ENCODE measurements at places on chromosomes 6 and 20.

- DNase-seq, result no peak
Observed at GRCh38 chr6:52189974-52190373, 3.8 kb downstream of the IL17A start.

- DNase-seq, result no peak
Observed at GRCh38 chr6:84263557-84263956, 36.1 kb upstream of the CEP162 start.

GRCh38 chr6:45618259-45618658, 240.5 kb upstream of the SUPT3H start:
- DNase-seq, result no peak

DNA sequence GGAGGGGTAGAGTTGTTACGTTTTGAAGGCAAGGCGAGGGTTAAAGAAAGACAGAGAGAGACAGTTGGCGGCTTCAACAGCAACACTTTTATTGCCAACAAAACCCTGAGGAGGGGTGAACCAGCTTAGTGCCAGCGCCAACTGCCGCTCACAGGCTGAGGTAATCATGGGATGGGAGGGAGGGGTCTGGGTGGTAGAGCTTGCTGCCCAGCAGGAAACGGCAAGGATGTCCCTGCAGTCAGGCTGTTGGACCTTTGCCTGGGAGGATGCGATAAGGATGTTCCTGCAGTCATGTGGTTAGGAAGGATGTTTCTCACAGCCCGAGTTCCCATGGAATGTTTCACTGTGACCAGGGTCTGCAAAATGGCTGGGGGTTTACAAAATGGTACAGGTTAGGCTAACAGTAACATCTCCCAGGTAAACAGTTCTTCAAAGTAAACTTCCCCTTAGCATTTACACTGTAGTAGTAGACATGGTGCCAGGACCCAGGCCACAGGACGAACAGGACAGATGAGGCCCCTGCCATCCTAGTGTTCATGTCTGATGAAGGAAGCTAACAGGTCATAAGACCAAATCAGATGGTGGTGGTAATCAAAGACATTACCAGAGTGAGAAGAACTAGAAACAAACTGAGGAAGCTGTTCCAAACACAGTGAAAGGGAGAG, 647.3 kb upstream of the DEFB115 start:
- DNase-seq, result no peak

DNA sequence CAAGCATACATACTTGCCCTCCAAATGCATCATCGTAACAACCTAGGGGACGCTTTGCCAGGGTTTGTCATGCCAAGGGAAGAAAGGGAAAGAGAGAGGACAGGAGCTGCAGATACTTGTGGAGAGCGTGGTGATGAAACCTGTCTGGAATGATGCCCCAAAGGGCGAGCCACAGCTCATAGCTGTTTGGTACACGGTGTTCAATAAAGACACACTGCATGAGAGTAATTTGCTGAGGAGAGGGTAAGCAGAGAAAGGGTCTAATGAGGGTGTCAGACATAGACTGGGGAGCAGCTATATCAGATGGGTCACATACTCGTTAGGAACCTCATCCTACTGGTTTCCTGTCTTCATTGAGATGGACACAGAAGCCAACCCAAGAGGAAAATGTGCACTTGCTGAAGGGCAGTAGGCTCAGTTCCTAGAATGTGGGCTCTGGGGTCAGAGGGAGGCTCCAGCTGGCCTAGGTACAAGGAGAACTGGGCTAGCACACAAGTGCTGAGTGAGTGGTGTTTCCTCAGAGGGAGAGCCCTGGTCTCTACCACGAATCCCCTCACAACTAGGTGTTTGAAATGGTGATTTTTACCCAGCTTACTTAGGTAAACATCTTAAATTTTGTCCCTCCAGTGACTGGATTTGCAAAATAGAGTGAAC, 5.2 kb upstream of the FOXO3 start:
- DNase-seq, result no peak

DNA sequence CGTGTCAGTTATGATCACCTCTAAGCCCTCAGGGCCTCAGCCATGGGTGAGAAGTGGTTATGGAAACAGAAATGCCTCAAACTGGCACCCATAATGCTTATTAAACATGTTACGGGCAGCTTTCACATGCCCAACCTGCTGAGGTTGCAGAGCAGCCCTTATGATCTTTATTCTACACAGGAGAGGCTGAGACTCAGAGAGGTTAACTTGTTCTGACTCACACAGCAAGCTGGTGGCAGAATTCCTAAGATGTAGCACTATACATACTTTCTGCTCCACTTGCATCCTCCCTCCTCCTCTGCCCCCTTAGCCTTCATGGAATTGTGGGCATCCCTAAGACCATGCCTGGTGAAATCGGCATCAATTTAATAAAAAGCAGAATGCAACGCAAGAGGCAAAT, 34.7 kb upstream of the IGF2R start:
- no peak for DNase-seq

DNA sequence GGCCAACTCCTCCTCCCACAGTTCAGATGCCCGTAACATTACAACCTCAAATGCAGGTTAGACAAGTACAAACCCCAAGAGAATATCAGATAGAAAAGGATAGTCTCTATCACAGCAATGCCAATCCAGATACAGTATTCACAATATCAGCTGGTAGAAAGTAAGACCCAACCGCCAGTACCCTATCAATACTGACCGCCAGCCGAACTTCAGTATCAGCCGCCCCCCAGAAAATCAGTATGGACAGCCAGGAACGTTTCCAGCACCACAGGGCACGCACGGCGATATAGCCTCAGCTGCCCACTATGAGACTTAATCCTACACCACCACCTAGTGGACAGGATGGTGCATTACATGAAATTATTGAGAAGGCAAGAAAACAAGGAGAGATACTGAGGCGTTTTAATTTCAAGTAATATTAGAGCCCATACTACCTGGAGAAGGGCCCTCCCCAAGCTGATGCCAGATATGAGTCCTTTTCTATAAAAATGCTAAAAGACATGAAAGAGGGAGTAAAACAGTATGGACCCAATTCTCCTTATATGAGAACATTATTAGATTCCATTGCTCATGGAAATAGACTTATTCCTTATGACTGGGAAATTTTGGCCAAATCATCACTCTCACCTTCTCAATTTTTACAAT, 17.6 kb upstream of the EIF2S2 start:
- DNase-seq, result no peak

GRCh38 chr6:170166511-170167122, 124.3 kb downstream of the DLL1 start:
- no peak for DNase-seq

- no peak for DNase-seq
Observed at GRCh38 chr6:72819609-72820008, 197.7 kb downstream of the KCNQ5 start.

DNA sequence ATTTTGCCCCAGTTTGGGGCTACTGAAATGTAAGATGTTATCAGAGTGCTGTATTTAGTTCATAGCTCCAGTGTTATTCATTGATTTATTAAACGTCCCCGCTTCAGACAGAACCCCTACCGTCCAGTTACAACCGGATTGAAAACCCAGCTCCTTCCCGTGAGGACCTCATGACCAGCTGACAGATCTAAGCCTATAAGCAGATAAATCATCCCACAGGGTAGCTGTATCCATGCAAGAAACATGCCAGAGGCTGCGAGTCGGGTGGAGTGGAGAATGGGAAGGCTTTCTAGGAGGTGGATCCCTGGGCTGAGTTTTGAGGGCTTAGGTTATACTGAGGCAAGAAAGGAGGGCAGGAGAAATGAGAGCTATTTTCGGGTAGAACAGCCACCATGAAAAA, 260.0 kb downstream of the ARID1B start:
- no peak for DNase-seq

DNA sequence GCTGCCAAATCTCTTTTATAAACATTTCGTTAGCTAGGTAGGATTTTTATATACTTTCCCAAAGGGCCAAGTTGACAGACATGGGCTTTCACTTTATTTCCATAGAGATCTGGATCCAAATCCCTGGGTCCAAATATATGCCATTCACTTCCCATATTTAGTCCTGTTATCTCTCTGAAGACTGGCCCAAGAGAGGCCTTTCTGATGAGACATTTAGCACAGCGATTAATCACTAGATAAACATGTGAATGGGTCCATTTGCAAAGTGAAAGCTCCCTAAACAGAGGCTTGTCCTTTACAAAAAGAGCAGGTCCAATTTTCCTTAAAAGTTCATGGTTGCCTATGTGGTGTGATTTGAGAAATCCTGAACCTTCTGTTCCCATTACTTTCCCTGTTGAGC, 132.6 kb downstream of the TRMT11 start:
- no peak for DNase-seq

- no peak for DNase-seq
Observed at GRCh38 chr6:80792151-80792550, 685.7 kb downstream of the BCKDHB start.

- DNase-seq, result no peak
Observed at GRCh38 chr20:6974838-6975237, 207.4 kb downstream of the BMP2 start.
